ENCODE measurements at places on chromosomes 13 and 19. TPM values are rescaled to one million over a fixed set of nuclear protein-coding genes. Genes with fewer than 3 reads are reported as not detected.

TCF3 gene
- polyA plus RNA-seq, result 40.1 TPM

PINLYP gene
- polyA plus RNA-seq, result 7.9 TPM

FFAR3 gene
- polyA plus RNA-seq, result 0.06 TPM

CD79A gene
- polyA plus RNA-seq, result 9.2 TPM

GJA3 gene
- 0.03 TPM for polyA plus RNA-seq

RAB8A gene
- 32.2 TPM for polyA plus RNA-seq

ZNF90 gene
- 3.3 TPM for polyA plus RNA-seq

RNF225 gene
- polyA plus RNA-seq, result not detected

GPC6 gene
- polyA plus RNA-seq, result 0.45 TPM

DLL3 gene
- polyA plus RNA-seq, result not detected

KLK10 gene
- polyA plus RNA-seq, result 34.2 TPM

ZIK1 gene
- 2.7 TPM for polyA plus RNA-seq

TEKTIP1 gene
- 1.1 TPM for polyA plus RNA-seq

PPP2R1A gene
- polyA plus RNA-seq, result 138 TPM

WTIP gene
- 6.4 TPM for polyA plus RNA-seq

ERICH4 gene
- polyA plus RNA-seq, result not detected

SEMA6B gene
- polyA plus RNA-seq, result 38.5 TPM

THOP1 gene
- 58.7 TPM for polyA plus RNA-seq

CEACAM3 gene
- polyA plus RNA-seq, result 1.2 TPM

RGS9BP gene
- polyA plus RNA-seq, result 0.55 TPM

FSD1 gene
- 0.31 TPM for polyA plus RNA-seq

HSPB6 gene
- 26.4 TPM for polyA plus RNA-seq

CEACAM6 gene
- 101 TPM for polyA plus RNA-seq

PEG3 gene
- polyA plus RNA-seq, result 0.63 TPM

ETV2 gene
- polyA plus RNA-seq, result 1.2 TPM

ATP7B gene
- 1.4 TPM for polyA plus RNA-seq

PSG2 gene
- polyA plus RNA-seq, result not detected

NCAN gene
- polyA plus RNA-seq, result 0.01 TPM

CD70 gene
- 0.22 TPM for polyA plus RNA-seq

PRSS57 gene
- 0.10 TPM for polyA plus RNA-seq

ALG11 gene
- 8.7 TPM for polyA plus RNA-seq

VSTM2B gene
- polyA plus RNA-seq, result not detected

ZNF763 gene
- polyA plus RNA-seq, result 6.2 TPM

SIGLEC8 gene
- 0.28 TPM for polyA plus RNA-seq

PGLYRP2 gene
- polyA plus RNA-seq, result 0.10 TPM

SARS2 gene
- polyA plus RNA-seq, result 17.6 TPM

CYP4F8 gene
- not detected for polyA plus RNA-seq

FGF22 gene
- 0.85 TPM for polyA plus RNA-seq

SIGLECL1 gene
- polyA plus RNA-seq, result 0.03 TPM

SLC25A15 gene
- 1.2 TPM for polyA plus RNA-seq

GSX1 gene
- not detected for polyA plus RNA-seq

ADGRL1 gene
- polyA plus RNA-seq, result 16.0 TPM

LRRC8E gene
- 3.7 TPM for polyA plus RNA-seq

ATF5 gene
- 49.1 TPM for polyA plus RNA-seq

FBXO17 gene
- 5.1 TPM for polyA plus RNA-seq

FKBP8 gene
- 235 TPM for polyA plus RNA-seq

EHD2 gene
- 76.5 TPM for polyA plus RNA-seq

BIVM gene
- polyA plus RNA-seq, result 5.5 TPM

GIPC3 gene
- 1.8 TPM for polyA plus RNA-seq

SIAH3 gene
- polyA plus RNA-seq, result 0.06 TPM

LGALS7 gene
- polyA plus RNA-seq, result 5.0 TPM

SHISA7 gene
- not detected for polyA plus RNA-seq

ERICH6B gene
- not detected for polyA plus RNA-seq

ECSIT gene
- 34.4 TPM for polyA plus RNA-seq

WDR87 gene
- not detected for polyA plus RNA-seq

MBNL2 gene
- 19.3 TPM for polyA plus RNA-seq

SIGLEC5 gene
- polyA plus RNA-seq, result not detected

PGLYRP1 gene
- polyA plus RNA-seq, result 1.0 TPM

Measured in lung (tissue), 17 donors.